C1 segment of cervical spinal cord (tissue), 14 donors: ENCODE measurements at places on chromosomes 6 and 20.

DNA sequence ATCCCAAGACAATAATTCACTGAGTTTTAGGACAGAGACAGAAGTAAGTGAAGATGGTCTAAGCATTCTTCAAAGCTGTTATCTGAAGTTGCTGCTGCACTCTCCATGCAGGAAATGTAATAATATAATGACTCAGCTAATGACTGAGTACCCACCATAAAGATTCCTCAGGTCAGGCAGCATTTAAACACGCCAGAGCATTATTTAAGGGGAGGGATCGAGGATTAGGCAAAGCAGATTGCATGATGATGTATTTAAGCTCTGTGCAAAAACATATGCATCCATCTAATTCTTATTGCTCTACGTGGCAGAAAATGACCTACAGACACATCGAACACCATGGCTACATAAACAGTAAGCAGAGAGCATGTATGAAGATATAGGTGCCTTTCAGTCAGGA is 216.4 kb downstream of the UNC5CL start:
- no peak for DNase-seq

DNA sequence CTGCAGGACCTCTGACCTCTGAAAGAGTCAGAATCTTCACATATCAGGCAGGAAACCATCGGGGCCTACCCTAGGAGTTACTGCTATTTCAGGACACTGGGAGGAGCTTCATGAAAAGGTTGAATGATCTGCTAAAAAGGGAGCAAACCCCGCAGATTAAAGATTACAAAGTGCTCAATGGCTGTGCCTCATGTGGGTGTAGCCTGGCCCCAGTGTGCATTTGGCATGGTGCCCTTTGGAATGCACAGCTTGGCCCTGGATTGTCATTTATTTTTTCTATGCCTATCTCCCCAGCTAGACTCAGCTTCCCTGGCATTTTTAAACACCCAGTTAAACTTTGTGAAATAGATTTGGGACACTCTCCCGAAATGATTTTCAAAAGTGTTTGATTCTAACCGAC is 368.5 kb upstream of the SPTLC3 start:
- DNase-seq, result no peak

DNA sequence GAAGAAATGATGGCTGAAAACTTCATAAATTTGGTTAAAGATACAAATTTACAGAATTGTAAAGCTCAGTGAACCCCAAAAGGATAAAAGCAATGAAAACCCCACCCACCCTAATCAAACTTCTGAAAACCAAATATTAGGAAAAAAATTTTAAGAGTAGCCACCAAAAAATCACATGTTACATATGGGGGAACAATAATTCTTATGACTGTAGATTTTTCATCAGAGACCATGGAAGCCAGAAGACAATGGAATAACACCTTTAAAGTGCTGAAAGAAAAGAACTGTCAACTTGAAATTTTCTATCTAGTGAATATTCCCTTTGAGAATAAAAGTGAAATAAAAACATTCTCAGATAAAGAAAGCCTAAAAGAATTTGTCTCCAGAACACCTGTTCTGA is 24.4 kb downstream of the PROCR start:
- DNase-seq, result no peak

DNA sequence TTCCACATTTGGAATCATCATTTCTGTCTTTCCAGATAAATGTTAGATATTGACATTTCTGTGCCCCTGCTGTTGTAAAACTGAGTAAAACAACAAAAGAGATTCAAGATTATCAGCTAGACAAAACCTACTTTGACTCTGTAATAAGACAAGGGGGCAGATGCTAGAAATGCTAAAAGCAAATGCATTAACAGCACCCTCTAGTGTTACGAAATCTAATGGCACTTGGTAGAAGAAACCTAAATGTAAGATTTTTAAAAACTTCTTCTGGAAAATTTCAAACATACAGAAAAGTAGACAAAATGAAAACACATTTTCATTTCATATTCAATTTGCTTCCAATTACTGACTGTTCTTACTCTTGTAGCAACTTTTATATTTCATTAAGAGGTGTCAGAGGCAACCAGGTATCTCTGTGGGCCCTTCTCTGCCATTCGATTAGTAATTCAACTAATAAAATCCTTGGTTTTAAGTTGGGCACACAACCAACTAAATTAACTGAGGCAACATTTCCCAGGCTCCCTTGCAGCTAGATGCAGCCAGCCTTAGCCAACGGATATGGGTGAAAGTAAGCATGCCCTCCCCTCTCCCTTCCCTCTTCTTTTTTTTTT is 45.0 kb downstream of the SLC23A2 start:
- no peak for DNase-seq

- no peak for DNase-seq
Observed at GRCh38 chr6:169184419-169184818, 69.2 kb downstream of the THBS2 start.

- no peak for DNase-seq
Observed at GRCh38 chr6:159819932-159820640, 20.0 kb downstream of the PNLDC1 start.

DNA sequence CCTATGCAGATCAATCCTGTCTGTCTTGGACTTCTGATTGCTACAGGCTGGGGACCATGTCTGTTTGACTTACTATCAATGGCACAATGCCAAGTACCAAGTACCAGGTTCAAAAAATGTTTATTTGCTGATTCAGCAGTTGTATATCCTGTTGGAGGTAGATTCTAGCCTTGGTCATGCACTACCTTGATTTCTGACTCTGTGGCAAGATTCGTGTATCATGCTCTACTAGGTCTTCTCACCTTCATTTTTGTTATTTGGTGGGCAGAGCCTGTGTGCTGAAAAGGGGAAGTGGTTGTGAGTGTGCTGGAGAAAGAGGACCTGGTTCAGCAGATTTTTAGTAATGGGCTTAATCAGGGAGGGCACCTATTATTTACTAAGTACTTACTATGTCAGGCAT is 192.4 kb upstream of the MYLIP start:
- no peak for DNase-seq

- no peak for DNase-seq
Observed at GRCh38 chr6:6803180-6803977, 214.9 kb downstream of the LY86 start.

GRCh38 chr6:141675957-141676356 is 456.8 kb upstream of the GJE1 start:
- DNase-seq, result no peak

- DNase-seq, result peak; percentile 17
Observed at GRCh38 chr6:31042806-31043205, 32.5 kb downstream of the MUC22 start.

GRCh38 chr20:22719167-22719591 is 134.8 kb upstream of the FOXA2 start:
- no peak for DNase-seq

DNA sequence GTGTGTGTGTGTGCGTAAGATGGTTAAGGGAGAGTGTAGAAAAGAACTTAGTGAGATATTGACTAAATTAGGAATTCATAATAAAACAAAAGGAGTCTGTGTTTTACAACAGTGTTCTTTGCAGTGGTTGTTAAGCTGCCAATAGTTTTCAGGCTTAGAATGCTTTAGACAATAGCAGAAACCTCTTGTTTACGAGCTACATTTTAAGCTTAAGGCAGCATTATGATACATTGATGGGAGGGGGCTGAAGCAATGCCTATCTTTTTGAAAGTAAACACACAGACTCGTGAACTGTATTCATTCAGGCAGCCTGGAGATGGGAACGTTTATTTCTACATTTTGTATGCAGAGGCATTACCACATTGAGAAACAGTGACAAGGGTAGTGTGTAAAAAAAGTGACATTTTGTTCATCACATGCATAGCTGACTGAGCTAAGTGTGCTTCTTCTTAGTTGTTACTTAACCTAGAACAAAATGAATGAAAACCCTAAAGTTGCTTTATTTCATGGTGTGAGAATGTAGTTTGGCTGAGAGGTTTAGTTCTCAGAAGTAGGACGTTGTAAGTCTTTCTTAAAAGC is 21.2 kb downstream of the CLVS2 start:
- no peak for DNase-seq

GRCh38 chr20:49276161-49276960 is 1.5 kb downstream of the ZNFX1 start:
- no peak for DNase-seq

DNA sequence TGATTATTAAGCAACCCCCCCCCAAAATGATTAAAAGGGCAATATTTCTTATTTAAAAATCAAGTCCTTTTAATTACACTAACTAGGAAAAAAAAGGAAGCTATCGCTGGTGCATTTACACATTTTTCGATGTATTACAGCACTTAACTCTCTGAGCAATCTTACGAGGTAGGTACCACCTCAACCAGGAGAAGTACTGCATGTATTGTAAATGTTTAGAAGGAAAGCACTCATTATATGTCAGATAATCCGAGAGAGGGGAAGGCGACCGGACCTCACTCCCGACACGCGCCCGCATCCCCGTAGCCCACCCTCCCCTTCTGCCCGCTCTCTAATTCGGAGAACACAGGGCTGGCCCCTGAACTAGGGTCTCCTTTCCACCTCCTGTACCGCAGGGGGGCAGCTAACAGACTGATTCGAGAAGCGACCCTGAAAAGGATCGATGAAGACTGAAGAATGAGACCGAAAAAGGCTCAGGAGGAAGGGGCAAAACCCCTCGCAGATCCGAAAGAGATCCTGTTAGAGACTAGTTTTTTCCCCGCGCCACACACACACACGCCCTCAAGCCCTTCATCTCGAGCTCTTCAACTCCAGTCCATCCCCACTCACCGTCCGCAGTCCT is 337 bp downstream of the ESF1 start:
- no peak for DNase-seq

DNA sequence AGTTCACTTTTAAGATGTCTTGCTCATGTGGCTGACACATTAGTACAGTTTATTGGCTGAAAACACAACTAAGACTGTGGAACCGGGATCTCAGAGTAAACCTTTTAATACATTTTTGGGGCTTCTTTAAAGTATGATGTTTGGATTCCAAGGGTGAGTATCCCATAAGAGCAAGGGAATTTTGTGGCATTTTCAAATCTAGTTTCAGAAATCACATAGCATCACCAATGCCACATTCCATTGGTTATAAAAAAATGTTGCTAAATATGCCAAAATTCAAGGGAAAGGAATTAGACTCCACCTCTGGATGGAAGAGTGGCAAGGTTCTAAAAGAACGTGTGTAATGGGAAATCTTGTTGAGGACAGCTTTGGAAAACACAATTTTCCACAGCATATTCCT is 338.6 kb downstream of the COL12A1 start:
- no peak for DNase-seq

DNA sequence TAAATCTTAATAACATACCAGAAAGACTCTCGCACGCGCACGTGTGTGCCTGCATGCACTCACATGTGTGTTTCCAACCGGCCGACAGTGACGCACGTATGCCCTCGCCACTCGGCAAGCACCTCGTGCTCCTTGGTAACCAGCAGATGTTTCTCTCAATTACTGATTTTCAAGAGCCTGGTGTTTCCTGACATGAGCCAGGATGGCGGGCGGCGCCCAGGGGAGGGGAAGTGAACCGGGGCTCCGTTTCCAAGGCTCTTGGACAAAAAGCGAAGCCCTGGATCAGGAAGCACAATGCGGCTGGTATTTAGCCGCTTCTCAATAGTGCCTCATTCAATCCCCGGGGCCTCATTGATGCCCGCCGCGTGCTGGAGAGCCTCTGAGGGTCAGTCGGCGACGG is 37.7 kb downstream of the PMEPA1 start:
- DNase-seq, result no peak

GRCh38 chr6:37024656-37025337 is 19.3 kb downstream of the FGD2 start:
- no peak for DNase-seq

GRCh38 chr6:27471365-27472115 is 1.4 kb downstream of the ZNF184 start:
- no peak for DNase-seq

- no peak for DNase-seq
Observed at GRCh38 chr20:23305098-23305497, 45.5 kb upstream of the NXT1 start.

- no peak for DNase-seq
Observed at GRCh38 chr6:161949531-161949930, 675.7 kb upstream of the AGPAT4 start.

DNA sequence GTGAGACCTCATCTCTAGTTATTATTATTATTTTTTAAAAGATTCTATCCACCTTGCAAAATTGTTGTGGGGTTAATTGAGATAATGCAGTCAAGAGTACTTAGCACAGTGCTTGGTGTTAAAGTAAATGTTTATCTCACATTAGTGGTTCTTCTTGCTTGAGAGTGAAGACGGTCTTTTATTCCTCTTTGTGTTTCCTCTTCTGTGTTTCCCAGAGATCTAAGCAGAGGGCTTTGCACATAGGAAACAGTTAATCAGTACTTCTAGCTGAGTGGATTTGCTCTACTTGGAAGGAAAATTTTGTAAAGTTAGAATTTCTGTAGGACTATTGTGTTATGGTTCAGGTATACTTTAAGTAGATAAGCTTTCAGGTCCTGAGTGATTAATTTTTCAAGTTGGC is 3.5 kb downstream of the ARMC2 start:
- no peak for DNase-seq

GRCh38 chr6:31020057-31020456 is 9.8 kb downstream of the MUC22 start:
- no peak for DNase-seq

DNA sequence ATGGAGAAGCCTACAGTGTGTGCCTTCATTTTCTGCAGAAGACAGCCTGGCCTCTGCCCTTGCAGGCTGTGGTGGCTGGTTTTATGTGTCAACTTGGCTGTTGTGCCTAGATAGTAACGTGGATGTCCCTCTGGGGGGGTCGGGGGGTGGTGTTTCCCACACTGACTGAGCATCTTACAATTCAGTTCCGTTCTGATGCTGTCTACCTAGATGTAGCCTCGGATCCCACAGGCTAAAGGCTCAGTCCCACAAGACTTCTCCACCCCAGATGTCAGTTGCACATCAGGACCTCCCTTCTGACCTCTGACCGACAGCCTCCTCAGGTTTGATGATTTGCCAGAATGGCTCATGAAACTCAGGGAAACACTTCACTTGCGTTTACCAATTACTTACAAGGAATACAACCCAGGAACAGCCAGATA is 4.4 kb downstream of the PYGB start:
- DNase-seq, result no peak

GRCh38 chr6:158041370-158041769 is 59.7 kb downstream of the SYNJ2 start:
- DNase-seq, result no peak

DNA sequence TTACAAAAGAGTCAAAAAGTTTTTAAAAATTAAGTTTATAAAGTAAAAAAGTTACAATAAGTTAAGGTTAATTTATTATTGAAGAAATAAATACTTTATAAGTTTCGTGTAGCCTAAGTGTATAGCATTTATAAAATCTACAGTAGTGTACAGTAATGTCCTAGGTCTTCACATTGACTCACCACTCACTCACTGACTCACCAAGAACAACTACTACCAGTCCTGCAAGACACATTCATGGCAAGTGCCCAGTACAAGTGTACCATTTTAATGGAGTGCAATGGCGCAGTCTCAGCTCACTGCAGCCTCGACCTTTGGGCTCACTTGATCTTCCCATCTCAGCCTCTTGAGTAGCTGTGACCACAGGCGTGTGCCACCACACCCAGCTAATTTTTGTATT is 128.2 kb downstream of the GPX5 start:
- DNase-seq, result no peak

GRCh38 chr6:119350952-119351372 is 1.4 kb upstream of the MAN1A1 start:
- DNase-seq, result no peak

- DNase-seq, result no peak
Observed at GRCh38 chr6:18147616-18148015, 7.3 kb downstream of the TPMT start.
